ENCODE measurements at places on chromosomes 6 and 20.

- no peak for DNase-seq
Observed at GRCh38 chr6:25481267-25481666, 170.7 kb upstream of the SCGN start.

DNA sequence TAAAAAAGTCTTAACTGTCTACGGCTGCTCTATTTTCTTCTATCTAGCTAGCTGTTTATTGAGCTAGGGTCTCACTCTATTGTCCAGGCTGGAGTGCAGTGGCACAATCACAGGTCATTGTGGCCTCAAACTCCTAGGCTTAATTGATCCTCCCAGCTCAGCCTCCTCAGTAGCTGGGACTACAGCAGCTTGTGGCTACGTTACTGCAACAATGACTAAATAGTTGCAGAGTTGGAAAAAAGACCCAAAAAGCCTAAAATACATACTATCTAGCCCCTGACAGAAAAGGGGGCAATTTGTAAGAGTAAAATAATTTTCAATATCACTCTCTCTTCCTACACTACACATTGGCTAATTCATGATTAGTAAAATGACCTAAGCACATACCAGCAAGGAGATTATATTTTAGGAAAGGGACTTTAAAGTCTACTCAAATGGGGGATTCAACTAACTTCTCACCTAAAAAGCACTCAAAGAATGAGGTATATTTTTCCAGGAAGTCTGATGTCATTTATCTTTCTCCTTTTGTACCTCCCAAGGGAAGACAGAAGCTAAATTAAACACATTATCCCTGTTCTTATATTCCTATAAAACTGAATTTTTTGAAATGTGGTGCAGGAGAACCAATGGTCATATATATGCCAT lies 82.8 kb downstream of the ZMYND8 start:
- no peak for DNase-seq

DNA sequence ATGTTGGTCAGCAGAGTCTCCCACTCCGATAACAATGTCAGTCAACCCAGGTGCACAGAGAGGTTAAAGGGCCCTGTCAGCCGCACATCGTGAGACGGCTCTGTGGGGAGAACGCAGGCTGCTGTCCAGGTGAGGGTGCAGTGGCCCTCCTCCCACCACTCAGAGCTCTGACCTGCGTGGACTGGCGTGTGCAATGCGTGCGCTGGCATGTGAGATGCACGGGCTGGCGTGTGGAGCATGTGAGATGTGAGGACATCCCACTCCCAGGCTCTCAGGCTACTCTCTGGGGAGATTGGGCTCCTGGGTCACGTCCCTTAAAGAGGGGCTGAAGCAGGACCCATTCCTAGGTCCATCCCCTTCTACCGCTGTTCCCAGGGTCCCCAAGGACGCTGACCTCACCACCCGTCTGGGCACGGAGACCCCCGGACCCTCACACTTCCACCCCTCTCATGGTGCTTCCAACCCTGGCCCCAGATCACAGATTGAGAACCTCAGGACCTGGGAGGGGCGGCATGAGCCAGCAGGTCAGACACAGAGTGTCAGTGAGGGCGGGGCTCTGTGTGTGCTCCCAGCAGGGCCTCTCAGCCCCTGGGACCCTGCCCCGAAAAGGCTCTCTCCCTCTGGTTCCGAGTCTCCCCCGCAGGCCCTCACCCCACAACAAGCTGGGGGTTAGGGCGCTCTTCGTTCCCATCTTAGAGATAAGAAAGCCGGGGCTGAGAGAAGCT lies 8.6 kb upstream of the FRMD1 start:
- no peak for DNase-seq

GRCh38 chr6:8814440-8815000 lies 379.2 kb upstream of the SLC35B3 start:
- no peak for DNase-seq

DNA sequence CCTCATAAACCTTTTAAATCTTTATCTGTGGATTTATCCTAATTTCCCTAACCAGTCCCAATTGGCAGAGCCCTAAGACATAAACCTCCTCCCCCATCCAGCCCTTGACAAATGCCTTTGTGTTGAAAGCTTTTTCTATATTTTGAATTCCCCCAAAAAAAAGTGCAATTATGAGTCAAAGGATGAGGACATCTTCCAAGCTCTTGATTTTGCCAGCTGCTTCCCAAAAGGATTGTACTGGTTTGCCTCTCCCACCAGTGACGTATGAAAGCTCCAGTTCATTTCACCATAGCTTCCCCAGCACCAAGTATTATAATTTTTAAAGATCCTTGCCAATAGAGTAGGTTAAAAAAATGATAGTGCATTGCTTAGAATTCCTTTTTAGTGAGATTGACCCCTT lies 38.9 kb downstream of the SIRPA start:
- DNase-seq: no peak

DNA sequence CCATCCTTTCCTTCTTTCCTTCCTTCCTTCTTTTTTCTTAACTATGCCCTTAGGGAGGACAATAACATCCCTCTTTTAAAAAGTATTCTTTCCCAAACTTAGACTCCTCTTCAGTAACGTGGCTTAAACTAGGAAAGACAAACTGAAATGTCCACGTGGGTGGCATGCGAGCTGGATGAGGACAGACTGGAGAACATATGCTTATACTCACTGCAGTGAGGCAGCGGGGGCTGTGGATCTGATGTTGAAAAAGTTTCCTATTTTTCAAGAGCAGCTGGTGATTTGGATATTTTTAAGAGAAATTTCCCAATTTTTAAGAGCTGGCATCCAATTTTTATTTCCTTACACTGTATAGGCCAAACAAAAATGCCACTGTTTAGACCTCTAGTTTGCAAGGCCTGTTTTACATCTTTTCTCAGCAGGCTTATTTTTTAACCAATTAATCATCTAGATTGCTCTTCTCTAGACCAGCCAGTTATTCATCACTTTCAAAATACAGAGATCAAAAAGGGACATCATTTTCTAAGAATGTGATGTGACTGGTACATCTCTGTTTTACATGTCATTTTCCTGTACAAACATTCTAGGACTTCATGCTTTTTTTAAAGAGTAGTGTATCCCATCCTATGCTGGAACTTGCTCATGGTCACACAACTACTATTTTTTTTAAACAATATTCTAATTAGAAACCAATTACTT lies 226.5 kb downstream of the BTBD9 start:
- DNase-seq: no peak

DNA sequence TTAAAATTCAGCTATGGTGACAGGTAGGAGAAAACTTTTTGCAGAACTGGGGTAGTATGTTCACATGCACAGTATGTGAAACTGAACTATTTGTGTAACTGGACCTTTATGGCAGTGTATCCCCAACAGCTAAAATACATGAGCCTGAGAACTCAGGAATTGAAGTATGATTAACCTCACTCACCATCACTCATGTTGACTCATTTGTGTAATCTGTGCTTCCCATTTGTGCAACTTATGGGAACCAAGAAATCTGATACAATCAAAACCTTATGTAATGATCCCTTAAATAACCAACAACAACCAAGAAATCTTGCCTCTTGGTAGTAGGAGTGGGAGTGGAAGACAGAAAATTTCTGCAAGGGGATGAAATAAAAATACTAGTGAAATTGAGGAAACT lies 674.9 kb downstream of the HDGFL1 start:
- DNase-seq: no peak

GRCh38 chr6:41887331-41887751 lies 7.8 kb downstream of the USP49 start:
- no peak for DNase-seq

- no peak for DNase-seq
Observed at GRCh38 chr20:13105864-13106457, 97.2 kb downstream of the SPTLC3 start.

GRCh38 chr6:36979347-36979742 lies 6.7 kb downstream of the MTCH1 start:
- no peak for DNase-seq

DNA sequence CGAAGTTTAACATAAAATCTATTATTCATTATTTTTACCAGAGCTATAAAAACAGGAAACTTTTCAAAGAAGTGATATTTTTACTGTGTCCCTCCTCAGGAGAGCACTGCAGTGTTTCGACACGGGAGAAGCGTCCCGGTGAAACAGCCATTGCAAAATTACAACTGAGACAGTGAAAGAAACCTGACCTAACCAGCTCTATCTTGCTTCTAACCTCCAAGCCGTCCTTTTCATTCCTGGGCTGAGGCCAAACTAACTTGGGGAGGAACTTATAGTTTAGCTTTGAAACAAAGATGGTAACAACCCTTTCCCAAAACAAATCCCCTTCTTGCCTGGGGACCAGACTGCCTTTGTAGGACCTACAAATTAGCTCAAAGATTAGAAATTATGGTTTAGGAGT lies 79.2 kb downstream of the WDR27 start:
- DNase-seq: no peak

- DNase-seq: no peak
Observed at GRCh38 chr20:32509639-32510066, 75.5 kb downstream of the NOL4L start.

- no peak for DNase-seq
Observed at GRCh38 chr20:41567615-41568014, 50.6 kb downstream of the CHD6 start.

GRCh38 chr20:16477632-16478031 lies 95.6 kb downstream of the KIF16B start:
- DNase-seq: no peak

GRCh38 chr20:33103556-33103955 lies 24.1 kb downstream of the BPIFB4 start:
- DNase-seq: no peak

DNA sequence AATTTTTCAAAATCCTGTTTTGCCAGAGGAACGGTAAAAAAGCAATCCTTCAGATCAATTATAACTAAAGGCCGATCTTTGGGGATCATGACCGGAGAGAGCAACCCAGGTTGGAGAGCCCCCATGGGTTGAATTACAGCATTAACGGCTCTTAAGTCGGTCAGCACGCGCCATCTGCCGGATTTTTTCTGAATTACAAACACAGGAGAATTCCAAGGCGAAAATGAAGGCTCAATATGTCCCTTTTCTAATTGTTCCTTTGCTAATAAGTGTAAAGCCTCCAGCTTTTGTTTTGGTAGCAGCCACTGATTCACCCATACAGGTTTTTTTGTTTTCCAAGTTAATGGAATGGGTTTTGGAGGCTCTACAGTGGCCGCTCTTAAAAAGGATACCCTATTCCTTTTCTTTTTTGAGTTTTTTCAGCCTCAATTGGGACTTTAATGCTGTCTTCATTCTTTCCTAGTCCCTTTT lies 16.9 kb upstream of the PTCRA start:
- no peak for DNase-seq

GRCh38 chr6:122654012-122654411 lies 43.8 kb downstream of the PKIB start:
- no peak for DNase-seq

DNA sequence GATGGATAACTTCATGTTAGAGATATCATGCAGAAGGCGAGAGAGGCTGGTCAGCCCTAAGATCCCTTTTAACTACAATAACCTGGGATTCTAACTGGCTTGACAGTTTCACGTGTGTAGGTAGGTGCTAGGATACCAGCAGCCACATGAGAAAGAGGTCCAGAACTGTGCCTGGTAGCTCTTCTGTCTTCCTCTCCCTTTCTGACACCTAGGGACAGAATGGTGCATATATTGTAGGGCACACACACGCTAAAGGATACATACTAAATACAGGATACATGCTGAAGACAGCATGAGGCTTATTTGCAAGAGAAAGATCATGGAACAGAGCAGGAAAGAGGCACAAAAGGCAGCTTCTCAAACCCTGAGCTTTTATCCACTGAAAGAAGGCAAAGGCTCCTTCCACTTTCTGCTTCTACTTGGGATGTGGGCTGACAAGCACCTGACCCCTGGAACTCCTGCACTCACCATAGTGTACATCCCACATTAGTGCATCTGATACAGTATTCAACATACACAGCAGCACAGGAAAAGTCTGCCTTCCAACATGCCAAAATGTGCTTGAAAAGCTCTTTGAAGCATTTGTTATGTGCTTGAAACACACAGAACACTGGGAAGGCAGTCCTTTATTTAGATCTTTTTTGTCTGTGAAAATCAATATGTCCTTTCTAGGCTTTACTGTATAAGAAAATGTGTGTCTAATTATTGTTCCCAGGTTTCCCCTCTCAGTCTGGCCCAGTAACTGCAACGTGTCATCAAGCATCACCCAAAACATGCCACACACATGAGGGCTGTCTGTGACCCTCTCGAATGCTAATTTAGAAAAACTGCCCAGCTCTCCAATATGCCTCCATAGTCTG lies 3.2 kb downstream of the SLC22A23 start:
- no peak for DNase-seq

- no peak for DNase-seq
Observed at GRCh38 chr6:73929405-73929804, 233.4 kb downstream of the CD109 start.

DNA sequence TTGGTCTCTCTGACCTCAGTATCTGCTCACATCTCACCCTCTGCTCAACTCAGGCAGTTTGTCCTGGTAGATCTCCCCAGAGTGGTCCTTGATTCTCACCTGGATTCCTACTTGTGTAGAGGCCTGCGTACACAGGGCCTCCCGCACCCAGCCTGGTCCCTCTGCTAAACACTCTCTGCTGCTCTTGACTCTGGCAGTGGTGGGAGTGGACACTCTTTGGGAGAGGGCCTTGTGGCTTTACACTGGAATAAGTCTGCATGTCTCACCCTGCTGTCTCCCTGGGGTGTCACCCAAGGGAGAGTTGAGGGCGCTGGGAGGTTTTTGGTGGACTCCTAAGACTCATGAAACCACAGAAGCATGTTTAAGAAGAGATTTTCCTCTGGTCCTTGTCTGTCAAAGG lies 57.3 kb upstream of the ECI2 start:
- no peak for DNase-seq

DNA sequence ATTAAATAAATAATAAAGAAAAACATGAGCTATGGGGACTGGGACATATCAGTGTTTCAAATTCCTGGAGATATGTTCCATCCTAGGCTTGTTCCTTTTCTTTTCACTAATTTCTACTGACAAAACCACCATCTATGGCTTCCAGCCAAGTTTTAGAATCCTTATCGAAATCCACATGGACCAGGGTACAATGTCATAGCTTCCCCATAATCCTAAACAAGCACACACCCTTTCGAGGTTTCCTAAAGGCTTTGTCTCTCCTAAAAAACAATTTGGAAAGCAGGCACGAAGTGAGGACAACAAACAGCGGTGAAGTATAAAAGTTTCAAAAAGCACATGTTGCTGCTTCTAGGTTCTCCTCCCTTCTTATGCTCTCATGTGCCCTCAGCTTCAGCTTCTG lies 13.3 kb upstream of the DST start:
- DNase-seq: no peak

DNA sequence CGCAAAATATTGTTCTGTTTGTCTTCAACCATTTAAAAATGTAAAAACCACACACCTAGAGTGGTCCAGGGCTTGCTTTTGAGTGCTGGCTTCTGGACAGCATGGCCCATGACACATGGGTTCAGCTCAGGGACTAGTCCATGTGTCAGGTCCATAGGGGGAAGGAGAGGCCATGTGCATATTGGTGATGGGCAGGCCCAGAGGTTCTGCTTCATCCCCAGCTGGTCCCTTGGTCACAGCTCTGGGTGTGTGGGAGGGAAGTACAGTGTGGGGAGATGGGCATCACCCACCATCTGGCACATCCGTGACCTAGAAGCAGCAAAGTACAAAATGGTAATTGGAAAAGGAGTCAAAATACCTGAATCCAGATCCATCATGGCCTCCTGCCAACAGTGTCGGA lies 50.7 kb downstream of the STK35 start:
- no peak for DNase-seq

All from cortex of kidney (tissue), 1 donor.